ENCODE measurements at places on chromosomes 5 and 9.

DNA sequence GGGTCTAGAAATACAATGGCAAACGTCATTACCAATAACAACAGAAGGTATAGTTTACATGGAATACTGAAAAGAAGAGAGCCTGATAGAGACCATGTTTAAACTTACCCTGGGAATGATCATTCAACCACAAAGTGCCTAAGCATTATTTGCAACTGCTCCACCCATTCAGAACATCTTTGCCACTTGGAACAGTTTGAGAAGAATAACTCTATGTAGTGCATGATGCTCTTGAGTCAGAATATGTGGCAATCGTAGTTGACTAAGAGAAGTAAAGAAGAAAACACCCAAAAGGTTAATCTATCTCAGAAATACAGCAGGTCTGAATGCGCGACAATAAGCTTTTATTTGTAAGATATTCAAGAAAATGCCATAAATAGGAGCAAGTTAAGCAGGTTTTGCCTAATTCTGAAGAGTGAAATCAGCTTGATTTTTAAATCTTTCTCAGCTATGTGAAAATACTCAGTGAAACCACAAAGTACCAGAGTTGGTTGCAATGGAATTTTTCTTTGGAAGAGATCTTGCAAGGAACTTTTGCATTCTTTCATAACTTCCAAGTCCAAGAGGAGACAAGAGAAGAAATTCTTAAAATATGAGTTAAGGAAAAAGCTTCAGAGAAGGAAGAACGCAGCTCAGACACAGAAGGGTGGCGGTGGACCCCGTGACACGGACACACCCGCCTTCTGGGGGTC lies 64.3 kb downstream of the HABP4 start:
- DNase-seq = no peak

DNA sequence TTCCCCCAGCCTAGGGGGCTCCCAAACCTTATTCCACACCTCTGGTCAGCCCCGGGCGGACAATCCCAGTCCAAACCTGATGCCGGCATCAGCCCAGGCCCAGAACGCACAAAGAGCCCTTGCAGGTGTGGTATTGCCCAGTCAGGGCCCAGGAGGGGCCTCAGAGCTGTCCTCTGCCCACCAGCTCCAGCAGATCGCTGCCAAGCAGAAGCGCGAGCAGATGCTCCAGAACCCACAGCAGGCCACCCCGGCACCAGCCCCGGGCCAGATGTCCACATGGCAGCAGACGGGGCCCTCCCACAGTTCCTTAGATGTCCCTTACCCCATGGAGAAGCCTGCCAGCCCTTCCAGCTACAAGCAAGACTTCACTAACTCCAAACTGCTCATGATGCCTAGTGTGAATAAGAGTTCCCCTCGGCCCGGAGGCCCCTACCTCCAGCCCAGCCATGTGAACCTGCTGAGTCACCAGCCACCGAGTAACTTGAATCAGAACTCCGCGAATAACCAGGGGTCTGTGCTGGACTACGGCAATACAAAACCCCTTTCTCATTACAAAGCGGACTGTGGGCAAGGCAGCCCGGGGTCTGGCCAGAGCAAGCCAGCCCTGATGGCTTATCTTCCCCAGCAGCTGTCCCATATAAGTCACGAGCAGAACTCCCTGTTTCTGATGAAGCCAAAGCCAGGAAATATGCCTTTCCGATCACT lies 27.6 kb upstream of the LTC4S start:
- DNase-seq = no peak

GRCh38 chr5:154899151-154899816 lies 38.7 kb downstream of the GEMIN5 start:
- DNase-seq = no peak

GRCh38 chr9:88534456-88535225 lies at the start of gene NXNL2:
NXNL2 (plus strand) TSS chr9:88535178; CDS start chr9:88535435, 257 bp downstream.
- peak; percentile 47 for DNase-seq

DNA sequence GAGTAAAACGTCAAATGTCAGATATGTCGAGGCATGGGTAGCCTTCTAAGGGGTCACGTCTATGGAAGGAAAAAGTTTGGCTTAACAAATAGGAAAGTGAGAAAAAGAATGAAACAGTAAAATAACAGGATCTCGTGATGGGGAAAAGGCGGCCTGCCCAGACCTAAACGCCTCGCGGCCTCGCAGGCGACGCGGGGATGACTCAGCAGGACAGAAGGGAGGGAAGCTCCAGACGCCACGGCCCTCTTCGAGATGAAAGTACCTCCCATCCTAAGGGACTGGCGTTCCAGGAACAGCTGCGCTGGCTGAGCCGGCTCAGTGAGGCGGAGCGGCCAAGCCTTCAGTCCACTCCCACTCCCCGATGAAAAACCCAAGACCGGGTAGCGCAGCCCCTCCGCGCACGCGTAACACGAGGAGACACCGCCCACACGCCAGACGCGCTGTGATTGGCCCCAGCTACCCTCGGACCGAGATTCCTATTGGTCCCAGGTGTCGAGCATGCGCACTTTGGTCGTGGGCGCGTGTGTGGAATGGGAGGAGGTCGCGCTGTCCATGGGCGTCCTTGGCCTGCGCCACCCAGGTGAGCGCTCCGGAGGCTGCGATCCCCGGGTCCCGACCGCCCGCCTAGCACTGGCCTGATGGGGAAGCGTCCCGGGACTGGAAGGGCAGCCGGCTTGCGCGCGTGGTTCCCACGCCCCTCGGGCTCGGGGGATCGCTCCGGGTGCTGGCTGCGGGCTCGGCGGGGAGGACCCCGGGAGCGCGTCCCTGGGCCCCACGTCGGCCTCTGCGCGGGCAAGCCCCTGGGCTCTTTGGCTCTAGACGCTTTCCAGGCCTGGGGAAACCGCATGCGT lies 588.5 kb downstream of the MTRR start:
- DNase-seq = peak; percentile 89

GRCh38 chr9:89992326-89993198 lies 387.8 kb downstream of the GADD45G start:
- no peak for DNase-seq

DNA sequence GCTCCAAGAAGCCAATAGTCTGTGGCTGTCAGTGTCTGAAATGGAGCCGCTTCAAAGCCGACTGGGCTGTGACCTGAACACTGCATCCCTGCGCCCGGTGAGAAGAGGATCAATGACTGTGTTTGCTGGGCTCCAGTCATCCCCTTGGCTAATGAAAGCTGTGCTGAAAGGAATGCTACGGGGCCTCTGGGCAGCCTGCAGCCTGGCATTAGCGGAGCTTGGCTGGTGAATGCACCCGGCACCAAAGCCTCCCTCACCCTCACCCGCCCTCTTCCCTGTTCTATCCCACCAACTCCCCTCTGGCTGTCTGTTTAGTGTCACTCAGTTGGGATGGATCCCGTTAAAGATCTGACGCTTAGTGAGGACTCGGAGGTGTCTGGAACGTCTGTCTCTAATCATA lies 355.3 kb downstream of the BNC2 start:
- no peak for DNase-seq

- no peak for DNase-seq
Observed at GRCh38 chr9:12790001-12790400, 15.2 kb downstream of the LURAP1L start.

DNA sequence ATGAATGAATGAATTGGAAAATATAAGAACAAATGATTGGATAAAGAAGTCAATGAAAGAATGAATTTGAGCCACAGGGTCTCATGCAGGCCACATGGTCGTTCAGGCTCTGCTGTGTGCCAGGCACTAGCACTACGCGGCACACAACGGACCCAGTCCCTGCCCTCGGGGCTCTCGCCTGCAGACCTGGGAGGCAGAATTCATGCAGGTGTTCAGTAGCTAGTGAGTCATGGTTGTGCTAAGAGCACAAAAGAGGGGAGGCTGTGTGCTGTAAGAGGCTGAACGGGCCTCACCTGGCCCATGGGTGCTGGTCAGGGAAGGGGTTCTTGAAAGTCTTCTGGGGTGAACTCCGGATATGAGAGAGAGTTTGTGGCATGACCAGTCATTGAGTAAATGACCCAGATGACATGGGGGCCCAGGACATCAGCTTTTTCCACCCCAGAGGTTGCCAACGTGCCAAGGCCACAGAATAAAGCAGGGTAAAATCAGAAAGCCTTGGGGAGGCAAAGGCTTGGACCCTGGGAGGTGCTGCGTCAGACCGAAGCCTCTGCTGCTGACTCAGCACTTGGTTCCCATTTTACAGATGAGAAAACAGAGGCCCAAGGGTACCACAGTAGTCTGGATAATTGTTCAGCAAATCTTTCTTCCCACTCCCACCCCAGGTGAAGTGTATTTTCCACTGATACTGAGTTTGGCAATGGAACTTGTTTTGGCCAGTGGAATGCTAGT lies 264.3 kb upstream of the MVB12B start:
- DNase-seq = no peak

DNA sequence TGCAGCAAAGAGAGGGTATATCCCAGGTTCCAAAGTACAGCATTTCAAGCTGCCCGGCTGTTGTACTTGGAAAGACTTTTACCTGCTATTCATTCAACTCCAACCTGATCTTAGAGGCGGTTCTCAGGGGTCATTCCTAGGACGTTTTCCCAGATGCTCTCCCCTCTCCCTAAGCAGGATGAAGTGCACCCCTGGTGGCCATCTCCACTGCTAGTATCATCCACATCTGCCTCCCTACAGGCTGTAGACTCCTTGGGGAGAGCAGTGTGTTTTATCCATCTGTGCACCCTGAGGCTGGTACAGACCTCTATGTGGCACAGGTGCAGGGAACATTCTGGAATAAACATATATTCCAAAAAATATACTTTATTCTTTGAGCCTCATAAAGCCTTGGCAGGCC lies 56.8 kb downstream of the PTPN3 start:
- no peak for DNase-seq

GRCh38 chr5:174801798-174802197 lies 77.4 kb downstream of the MSX2 start:
- DNase-seq = no peak

DNA sequence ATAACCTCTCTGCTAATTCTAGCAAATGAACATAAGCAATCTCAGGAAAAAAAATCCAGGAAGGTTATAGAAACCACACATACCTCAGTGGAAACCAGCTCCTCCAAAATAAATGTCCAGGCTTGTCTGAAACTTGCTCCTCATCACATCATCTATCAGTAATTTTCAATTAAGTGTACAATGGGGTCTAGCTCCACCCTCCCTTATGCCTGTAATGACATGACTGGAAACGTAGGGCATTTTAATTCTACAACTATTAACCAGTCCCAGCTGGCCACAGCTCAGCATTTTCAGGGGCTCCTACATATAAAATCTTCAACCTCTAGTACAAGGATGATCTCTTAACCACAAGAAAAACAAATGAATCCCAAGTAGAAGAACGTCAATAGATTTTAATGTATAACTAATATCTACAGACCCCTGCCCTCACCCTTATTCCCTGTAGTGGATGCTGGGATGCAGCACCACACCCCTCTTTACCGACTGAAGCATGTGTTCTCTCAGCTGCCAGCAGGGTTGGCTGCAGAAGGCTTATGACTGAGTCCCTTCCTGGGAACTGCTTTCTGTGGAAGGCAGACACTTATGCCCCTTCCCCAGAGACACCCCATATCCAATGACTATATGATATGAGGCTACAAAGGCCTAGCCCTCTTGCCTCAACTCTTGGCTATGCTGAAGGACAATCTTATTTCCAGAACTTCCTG lies 6.8 kb downstream of the TSSK1B start:
- no peak for DNase-seq

DNA sequence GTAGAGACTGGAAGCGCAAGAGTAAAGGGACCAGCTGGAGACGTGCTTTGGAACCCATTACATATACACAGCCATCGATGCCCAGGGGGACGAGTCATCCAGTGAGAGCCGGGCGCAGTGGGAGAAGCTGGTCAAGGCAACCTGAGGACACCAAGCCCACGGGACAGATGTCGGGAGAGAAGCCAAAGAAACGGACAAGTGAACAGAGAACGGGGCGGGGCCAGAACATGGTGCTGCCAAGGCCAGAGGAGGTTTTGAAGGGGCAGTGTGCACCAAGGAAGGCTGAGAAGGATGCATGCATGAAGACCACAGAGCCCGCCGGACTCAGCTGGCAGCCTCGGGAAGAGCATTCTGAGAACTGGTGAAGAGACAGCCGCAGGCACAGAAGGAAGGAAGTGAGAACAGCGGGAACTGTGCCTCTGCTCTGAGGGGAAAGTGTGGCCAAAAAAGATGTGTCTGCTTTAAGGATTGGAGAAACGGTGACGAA lies 20.3 kb downstream of the CAMSAP1 start:
- no peak for DNase-seq

DNA sequence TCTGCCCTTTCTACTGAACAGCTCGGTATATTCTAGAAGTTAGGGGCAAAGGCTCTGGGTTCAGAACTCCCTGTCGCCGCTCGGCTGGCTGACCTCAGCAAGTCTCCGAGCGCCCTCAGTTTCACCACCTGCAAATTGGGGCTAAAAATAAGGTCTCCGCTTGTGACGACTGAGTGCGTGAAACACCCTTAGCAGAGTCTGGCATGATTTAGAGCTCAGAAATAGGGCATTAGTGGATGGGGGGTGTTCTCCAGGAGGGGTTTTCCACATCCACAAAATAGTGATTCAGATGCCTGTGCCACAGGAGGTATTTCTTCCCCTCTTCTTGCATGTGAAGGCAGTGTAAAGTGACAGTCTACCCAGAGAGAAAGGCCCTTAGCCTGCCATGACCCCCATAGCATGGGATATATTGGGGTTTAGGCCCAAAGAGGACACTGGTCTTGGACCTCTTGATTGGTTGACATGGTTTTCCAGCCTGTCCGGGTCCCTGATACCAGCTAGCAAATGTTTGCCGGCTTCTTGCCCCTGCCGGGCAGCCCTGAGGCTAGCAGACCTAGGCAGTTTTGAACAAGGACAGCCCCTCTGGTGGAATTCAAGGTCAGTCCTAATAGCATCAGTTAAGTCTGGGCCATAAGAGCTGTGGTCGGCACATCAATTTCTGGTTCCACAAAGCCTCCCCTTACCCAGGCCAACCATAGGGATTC lies 1.4 kb downstream of the ERGIC1 start:
- DNase-seq = no peak

DNA sequence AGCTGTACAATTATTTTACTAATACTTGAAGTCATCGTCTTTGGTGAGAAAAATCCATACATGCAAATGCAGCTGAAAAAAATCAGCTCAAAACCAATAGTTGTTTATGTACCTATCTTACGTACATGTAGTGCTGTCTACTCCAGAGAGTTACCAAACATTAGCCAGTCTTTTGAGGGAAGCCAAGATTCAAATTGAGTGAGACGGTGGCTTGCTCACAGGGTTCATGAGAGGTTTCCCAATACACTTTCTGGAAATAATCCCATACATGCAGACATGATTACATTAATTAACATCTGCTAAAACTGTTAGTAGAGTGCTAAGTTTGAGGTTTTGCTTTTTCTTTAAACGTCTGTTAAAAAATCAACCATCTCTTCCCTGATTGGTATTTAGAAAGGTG lies 2.3 kb downstream of the C9orf72 start:
- no peak for DNase-seq

Measured in stimulated activated CD8-positive, alpha-beta memory T cell treated with anti-CD3 and anti-CD28 coated beads, Interleukin-4, amount 100 ng/mL, for 48 hours (primary cell).